Thoracic aorta (tissue), 2 donors: ENCODE measurements at places on chromosomes 4 and X.
A peak's percentile ranks its signal among the peaks of the same experiment; 100 is the strongest.

DNA sequence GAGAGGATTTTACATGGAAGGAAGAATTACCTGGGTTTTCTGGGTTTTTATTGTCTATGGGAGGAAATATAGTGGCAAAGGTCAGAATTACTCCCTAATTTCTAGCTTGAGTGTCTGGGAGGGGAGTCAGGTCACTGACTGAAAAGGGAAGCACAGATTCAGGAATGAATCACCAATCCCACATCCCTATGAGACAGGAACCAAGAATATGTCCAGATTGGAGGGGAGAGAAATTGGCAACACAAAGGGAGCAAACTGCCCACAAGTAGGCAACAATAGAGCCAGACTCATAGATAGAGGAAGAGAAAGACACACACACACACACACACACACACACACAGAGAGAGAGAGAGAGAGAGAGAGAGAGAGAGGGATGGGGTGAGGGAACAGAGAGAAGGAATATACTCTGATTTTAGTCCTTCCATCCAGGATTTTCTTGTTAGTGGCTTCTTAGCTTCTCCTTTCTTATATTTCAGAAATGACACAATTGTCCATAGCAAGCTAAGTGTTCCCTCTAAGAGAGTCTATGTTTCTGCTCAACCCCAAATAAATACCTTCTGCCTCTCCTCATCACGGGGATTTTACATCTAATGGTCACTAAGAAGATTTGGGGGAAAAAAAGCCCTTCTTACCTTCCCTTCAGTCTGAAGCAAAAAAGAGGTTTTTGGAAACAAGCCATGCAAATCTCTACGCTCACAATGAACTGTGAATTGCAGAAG is 12.0 kb downstream of the P2RY10 start:
- no peak for DNase-seq

DNA sequence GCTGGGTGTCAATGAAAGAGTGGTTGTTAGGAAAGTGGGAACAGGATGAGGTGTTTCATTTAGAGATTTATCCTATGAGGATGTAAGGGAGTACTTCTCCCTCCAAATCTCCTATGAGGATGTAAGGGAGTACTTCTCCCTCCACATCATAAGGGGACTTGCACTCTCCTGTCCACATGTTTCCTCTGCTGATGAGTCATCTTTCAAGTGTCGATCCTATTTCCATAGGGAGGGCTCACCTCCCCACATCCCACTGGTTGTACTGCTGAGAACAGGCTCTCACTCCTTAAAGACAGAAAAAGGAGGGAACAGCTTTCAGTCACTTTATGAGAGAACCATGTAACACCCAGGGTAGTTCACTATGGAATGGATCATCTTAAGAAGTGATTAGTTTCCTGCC is 65.0 kb downstream of the INPP4B start:
- DNase-seq = no peak

GRCh38 chr4:165367040-165367439 is 11.8 kb upstream of the CPE start:
- no peak for DNase-seq

GRCh38 chrX:69100478-69100877 is 64.8 kb downstream of the PJA1 start:
- DNase-seq = no peak

- no peak for DNase-seq
Measured at GRCh38 chrX:135557344-135557743, 36.9 kb downstream of the INTS6L start.

- no peak for DNase-seq
Measured at GRCh38 chr4:4316150-4316495, 26.1 kb downstream of the ZBTB49 start.

DNA sequence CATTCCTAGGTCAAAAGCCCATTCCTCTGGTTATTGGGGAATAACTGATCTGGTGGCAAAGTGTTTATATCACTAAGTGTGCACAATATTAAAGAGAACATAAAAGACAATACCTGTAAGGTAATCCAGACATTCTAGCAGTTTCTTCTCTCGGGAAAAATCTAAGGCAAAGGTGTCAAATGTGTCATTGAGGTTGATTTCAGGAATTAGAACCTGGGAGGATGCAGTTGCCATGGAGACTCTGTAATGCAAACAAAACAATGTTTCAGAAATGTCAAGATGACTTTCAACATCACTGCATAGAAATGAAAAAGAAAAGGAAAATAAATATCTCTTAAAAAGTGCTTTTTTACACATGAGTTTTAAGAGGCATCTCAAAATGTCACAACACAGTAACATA is 145.9 kb downstream of the MID1 start:
- no peak for DNase-seq

- DNase-seq = no peak
Measured at GRCh38 chr4:26029568-26030131, 115.6 kb downstream of the SMIM20 start.

DNA sequence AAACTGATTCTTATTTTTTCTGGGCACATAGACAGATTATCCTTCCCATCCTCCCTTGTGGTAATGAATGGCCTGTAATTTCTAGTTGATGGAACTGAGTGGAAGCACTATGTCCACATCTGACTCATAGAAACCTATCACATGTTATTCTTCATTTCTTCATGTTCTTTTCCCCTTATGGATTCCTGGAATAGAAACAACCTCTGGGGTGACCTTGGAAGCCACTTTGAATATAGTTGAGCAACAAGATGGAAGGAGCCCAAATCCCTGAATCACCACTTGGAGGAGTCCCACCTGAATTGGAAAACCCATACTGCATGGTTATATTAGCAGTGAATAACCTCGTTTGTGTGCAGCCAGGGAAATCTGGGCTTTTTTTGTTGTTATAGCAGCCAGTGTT is 137.8 kb downstream of the MID1IP1 start:
- peak; percentile 2 for DNase-seq

- DNase-seq = no peak
Measured at GRCh38 chrX:119775517-119776238, 15.8 kb downstream of the RPL39 start.
